ENCODE measurements at places on chromosomes 4 and X.

DNA sequence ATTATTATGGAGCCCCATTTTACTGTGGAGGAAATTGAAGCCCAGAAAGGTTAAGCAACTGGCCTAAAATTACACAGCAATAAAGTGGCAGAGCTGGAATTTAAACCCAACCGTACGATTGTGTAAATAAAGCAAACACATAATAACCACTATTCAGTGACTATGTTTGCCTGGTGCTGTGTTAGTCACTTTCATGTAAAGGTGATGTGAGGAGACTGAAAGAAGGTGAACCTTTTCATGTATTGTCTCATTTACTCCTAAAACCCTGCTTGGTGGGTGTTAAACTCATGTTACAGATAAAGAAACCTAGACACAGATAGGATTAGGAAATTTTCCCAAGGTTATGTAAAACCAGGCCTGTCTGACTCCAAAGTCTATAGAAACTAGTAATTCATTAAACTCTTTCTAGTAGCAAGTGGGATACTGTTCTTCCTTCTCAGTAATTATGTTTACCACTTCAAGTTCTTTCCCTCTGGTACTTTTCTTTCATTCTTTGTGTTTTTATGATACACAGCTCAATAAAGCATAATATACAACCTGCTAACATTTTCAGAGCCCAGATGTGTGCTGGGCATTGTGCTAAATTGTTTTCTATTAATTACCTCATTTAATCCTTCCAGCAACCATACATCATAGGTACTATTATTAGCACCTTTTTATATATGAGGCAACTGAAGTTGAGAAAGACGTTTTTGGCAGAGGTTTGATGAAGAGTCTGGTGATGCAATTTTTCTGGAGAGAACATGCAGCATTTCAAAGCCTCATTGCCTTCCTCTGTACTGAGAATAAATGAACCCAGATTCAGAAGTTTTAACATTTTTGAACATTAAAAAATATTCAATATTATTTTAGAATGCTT lies 202.7 kb downstream of the SPRY1 start:
- DNase-seq, result no peak

DNA sequence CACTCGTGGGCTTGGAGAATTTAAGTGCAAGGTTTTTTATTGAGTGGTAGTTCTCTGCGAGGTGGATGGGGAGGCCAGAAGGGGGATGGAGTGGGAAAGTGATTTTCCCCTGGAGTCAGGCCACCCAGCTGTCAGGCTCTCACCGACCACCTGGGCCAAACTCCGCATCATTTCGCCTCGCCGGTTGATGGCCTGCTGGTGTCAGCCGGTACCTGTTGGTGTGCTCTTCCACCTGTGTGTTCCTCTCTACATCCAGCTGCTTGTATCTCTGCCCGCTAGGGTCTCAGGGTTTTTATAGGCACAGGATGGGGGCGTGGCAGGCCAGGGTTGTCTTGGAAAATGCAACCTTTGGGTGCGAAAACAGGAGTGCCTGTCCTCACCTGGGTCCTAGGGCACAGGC lies 200.9 kb downstream of the DACH2 start:
- no peak for DNase-seq

GRCh38 chr4:48079972-48080391 lies 54.1 kb downstream of the TXK start:
- DNase-seq, result no peak

DNA sequence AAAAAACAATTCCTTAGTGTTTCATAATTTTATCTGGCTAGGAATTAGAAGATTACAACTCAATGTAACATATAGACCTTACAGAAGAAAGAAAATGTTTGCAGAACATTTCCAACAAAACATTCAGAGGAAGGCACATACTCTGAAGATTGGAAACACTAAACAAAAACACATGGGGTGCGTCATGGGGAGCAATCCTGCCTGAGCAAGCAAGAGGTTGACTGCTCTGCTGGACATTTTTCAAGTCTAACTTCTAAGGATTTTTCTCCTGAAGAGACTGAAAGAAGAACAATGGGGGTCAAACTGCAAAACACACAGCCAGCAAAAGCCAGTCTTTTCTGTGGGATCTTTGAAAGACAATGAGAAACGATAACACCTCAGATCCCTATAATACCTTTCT lies 182.8 kb downstream of the GUCY2F start:
- DNase-seq, result no peak

DNA sequence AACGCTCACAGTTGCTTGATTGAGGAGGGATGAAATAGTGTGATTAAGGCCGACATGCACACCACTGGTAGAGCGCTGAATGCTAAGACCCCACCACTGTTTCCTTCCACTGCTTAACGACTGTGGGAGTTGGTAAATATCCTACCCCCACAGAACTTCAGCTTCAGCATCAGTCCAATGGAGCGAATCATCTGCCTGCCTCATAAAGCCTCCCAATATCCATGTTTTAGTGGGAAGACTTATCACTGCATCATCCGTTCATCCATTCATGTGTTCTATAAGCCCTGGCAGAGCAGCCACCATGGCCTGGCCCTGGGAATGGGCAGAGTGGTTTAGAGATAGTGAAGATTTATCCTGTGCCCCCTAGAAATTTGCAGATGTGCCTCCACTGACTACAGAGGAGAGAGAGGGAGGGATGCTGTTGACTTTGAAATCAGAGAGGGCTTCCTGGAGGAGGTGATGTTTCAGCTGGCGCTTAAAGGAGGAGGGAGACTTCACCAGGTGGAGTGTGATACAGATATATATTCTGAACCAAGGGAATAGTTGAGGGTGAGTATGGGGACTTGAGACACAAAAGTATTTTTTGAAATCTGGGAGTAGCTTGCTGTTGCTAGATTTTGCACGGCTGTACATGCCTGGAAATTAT lies 71.9 kb upstream of the STX18 start:
- DNase-seq, result no peak

GRCh38 chr4:17761062-17761461 lies 20.4 kb downstream of the FAM184B start:
- DNase-seq, result no peak

DNA sequence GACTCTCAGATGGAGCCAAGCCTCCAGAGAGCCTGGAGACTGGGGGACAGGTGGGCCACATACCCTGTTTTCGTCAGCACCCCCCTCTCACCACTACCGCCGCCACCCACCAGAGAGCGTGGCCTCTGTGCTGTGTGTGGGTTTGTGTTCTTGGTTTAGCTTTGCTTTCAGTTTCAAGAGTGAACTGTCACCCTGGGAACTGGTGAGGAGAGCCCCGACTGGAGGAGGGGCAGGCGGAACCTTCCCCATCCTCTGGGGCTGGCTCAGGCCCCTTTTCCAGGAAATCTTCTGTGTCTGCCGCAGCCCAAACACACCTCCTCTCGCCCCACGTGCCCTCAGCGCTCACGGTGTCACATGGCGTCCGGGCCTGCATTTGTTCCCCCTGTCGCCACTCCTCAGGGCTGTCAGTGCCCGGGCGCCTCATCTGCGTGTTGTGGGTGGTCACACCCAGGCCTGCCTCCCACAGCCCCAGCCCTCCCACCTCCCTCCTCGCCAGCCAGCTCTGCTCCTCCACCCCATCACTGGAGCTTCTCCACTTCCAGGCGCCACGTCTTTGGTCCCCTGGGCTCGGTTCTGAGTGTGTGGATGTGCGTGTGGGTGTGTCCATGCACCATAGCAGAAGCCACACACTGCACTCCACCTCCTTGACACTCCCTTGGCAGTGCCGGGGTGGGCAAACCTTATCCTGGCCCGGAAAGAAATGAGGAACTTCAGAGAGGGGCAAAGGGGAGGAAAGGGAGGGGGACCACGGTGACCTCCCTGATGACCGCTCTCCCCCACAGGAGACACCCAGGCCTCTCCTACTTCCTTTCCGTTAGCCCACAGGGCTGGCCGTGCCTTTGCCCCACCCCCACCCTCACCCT lies 27.8 kb downstream of the ELF4 start:
- no peak for DNase-seq

GRCh38 chr4:125808570-125808969 lies 493.8 kb downstream of the FAT4 start:
- DNase-seq, result no peak

GRCh38 chr4:4485806-4486205 lies 56.0 kb downstream of the STX18 start:
- no peak for DNase-seq

DNA sequence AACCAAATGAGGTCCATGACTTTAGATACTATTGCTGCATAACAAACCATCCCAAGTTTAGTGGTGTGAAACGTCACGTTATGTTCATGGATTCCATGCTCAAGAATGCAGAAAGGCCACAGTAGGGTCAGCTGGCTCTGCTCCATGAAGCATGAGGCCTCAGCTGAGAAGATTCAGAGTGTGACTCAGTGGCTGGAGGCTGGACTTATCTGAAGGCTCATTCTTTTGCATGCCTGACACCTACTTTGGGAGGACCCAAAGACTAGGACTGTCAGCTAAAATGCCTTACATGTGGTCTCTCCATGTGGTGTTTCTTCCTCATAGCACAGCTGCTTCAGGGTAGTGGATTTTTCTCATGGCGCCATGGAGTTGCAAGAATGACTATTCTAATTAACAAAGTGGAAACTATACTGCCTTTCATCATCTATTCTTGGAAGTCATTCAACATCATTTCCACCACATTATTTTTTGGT lies 11.5 kb upstream of the CCDC149 start:
- DNase-seq, result no peak

- no peak for DNase-seq
Measured at GRCh38 chr4:27049239-27049829, 188.7 kb downstream of the STIM2 start.

GRCh38 chr4:26780539-26780938 lies 80.1 kb upstream of the STIM2 start:
- DNase-seq, result no peak

DNA sequence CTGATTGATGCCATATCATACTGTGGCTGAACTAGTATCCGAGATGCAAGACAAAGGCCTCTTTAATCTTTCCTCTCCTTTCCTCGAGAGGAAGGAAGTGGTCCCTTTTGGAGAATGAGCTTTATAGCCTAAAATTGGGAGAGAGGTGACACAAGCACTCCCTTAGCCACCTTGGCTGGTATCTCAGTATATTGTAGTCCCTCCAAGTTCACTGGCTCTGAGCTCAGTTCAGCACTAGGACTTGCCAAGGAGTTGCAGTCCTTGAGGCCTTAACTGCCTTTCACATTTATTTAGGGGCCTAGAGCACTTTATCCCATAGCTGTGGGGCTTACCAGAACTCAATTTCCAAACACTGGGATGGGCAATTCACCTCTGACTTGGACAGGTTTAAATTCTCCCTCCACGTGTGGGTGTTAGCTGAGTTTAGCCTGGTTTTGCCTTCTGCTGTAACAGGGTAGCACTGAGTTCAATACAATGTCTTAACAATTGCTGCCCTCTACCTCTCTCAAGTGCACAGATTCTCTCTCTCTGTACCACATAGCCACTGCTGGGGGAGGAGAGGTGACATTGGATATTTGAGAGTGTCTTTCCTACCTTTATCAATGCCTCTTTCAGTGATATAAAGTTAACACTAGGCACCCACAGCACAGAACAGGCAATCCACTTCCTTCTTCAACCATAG lies 216.4 kb downstream of the TECRL start:
- DNase-seq, result no peak

GRCh38 chrX:13414006-13414647 lies 94.3 kb upstream of the ATXN3L start:
- DNase-seq, result no peak

- DNase-seq, result no peak
Measured at GRCh38 chr4:5863461-5864113, 29.3 kb downstream of the CRMP1 start.

DNA sequence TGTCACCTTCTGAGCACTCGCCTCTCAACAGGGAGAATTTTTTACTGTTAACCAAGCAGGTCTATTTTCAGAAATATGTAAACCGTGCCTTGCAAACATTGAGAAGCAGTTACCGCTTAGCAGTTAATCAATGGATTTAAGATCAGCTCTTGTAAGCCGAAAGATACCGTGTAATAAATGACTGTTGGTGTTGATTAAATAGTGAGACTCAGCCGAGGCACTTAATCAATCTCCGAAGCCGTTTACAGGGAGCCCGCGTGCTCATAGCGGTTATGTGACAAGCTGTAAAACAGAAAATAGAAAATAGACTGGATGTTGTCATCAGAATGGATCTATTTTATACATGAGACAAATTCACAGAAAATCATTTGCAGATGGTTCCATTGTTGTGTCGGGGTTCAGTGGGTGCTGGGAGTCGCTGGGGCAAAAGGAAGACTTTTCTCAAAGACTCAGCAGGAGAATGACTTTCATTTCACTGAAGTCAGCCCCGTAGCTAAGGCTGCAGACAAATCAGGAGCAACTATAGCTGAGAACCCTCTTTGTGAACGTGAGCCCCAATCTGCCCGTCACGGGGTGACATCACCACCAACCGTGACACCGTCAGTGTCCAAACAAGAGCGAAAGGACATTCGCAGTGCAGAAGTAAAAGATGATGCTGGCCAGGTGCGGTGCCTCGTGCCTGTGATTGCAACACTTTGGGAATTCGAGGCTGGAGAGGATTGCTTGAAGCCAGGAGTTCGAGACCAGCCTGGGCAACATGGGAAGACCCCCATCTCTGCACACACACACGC lies 275.3 kb downstream of the CRLF2 start:
- no peak for DNase-seq

DNA sequence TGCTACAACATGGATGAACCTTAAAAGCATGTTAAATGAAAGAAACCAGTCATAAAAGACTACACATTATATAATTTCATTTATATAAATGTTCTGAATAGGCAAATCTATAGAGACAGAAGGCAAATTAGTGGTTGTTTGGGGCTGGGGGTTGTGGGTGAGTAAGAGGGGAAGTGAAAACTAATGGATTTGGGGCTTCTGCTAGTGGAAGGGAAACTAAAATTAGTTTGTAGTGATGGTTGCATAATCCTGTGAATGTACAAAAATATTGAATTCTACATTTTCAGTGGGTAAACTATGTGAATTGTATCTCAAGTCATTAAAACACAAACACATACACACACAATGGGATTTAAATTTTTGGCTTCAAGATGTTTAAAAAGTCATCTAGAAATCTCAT lies 25.4 kb upstream of the LIMCH1 start:
- DNase-seq, result no peak

- no peak for DNase-seq
Measured at GRCh38 chr4:40173470-40173875, 23.4 kb upstream of the RHOH start.

GRCh38 chr4:161792991-161793390 lies 370.8 kb downstream of the FSTL5 start:
- DNase-seq, result no peak

GRCh38 chr4:123480706-123481418 lies 84.3 kb downstream of the SPRY1 start:
- no peak for DNase-seq

DNA sequence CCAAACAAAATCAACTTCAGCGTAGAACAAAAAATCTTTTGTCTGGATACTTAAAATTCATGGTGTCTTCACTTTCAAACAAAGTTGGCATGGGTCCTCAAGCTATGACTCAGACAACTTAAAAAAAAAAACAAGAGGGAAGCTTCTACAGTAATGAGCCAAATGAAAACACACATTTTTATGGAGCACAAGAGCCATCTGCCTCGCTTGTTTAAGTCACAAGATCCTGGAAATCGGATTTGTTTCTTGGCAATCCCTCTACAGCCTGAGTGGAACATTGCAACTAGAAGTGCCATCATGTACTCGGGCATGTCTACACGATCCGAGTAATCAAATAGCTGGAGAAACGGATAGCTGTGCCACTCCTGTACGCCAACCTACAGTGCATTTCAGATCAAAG lies 22.6 kb downstream of the LAMP2 start:
- DNase-seq, result no peak

- DNase-seq, result peak; percentile 82
Measured at GRCh38 chr4:4575284-4576211, 33.7 kb upstream of the STX18 start.

- DNase-seq, result no peak
Measured at GRCh38 chr4:36322921-36323354, 41.5 kb downstream of the DTHD1 start.

Data from type B pancreatic cell (in vitro differentiated cells).